ENCODE measurements at places on chromosomes 7 and 10.

GRCh38 chr10:48331436-48331835 lies 25.0 kb downstream of the MAPK8 start:
- no peak for DNase-seq

- DNase-seq, result peak; percentile 42
Observed at GRCh38 chr10:102118867-102119266, 1.3 kb downstream of the LDB1 start.

DNA sequence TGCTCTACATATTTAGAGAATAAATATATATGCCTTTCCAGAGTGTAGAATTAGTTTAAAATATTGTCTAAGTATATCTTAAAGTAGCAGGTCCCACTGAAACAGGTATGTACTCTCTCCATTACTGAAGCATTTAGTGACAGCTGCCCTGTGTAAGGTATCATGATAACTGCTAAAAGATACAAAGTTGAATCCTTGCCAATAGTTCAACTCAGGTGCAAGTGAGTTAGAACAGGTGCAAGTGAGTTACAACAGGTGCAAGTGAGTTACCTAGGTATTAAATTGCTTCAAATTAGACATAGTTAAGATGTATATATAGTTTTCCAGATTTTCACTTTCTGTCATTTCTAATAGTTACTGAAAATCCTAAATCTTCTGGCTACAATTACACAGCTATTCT lies 119.1 kb downstream of the CNOT4 start:
- DNase-seq, result no peak

DNA sequence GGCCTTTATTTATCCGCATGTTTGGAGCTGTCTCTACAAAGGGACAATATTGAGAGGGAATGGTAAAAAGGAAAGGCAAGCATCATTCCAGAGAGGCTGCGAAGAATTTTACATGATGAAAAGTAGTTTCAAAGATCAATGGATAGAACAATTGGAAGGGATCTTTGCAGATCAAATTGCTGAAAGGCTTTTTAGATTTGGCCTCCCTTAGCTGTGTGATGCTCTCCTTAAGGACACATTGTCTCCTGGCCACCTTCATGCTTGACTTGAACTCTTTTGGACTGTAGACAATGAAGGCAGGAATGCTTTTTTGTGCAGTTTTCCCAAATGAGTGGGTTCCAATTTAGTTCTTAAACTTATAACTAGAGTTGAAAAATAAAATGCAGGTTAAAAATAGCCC lies 344.7 kb downstream of the ARL4A start:
- DNase-seq, result no peak

DNA sequence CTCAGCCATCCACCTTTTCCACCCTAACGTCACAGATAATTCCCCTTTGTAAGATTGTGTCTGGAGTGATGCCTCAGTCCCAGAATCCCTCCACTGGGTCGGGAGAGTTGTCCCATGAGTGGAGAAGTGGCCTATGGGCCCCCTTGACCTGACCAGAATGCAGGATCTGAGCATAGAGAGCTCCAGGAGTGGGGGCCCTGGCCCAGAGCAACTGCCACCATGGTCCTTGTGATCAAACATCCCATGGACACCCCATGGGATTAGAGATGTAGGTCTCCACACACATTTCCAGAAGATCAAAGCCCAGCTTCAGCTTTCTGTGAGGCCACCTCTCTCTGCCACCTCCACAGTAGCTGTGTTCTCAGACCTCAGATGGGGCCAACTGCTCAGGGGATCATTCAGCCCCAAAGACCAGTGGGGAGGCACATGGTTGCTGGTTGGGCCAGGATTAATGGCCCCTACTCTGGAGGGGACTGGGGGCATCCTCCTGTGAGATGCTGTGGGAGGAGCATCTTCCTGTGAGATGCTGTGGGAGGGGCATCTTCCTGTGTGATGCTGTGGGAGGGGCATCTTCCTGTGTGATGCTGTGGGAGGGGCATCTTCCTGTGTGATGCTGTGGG lies 28.5 kb upstream of the DPYSL4 start:
- DNase-seq, result peak; percentile 25

GRCh38 chr7:105790996-105791395 lies 85.4 kb downstream of the ATXN7L1 start:
- no peak for DNase-seq

GRCh38 chr7:102129636-102130370 lies 156.9 kb upstream of the SH2B2 start:
- no peak for DNase-seq

GRCh38 chr10:31142026-31142425 lies 110.4 kb upstream of the ZNF438 start:
- no peak for DNase-seq

DNA sequence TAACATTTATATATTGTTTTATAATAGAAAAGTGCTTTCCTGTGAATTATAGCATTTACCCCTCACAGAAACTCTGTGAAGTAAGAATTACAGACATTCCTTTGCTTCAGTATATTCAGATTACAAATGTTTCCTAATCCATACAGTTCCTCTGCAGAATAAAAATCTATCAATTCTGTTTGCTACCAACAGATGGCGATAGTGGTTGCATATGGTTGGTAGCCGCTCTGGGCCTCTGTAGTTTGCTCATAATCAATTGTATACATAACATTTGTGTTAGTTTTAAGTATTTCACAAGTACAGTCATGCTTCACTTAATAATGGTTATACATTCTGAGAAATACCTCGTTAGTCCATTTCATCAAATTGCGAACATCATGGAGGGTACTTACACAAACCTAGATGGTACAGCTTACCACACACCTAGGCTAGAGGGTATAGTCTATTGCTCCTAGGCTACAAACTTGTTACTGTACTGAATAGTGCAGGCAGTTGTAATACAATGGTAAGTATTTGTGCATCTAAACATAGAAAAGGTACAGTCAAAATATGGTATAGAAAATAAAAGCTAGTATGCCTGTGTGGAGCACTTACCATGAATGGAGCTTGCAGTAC lies 94.4 kb upstream of the STEAP4 start:
- no peak for DNase-seq

Measured in activated CD4-positive, alpha-beta T cell treated with anti-CD3 and anti-CD28 coated beads, Interleukin-2, amount 50 U/mL, for 48 hours (primary cell).